Fibroblast of skin of right quadriceps (primary cell): ENCODE measurements at places on chromosomes 1 and 21.

- DNase-seq: peak; percentile 28
Observed at GRCh38 chr1:183480971-183481441, 8.7 kb downstream of the SMG7 start.

DNA sequence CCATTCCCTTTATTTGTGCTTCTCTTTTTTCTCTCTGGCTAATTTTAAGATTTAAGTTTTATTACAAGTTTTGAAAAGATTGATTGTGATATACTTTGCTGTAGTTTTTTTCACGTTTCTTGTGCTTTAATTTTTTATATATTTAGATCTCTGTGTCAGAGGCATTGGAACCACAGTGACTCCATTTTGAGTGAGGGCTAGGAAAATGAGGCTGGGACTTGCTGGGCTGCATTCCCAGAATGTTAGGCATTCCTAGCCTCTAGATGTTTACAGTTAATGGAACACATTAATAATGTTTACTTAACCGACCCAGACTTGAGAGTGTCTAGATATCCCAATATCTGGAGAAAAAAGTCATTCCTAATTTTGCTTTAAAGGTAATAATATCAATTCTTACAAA is 939.4 kb downstream of the BRINP3 start:
- DNase-seq: no peak

DNA sequence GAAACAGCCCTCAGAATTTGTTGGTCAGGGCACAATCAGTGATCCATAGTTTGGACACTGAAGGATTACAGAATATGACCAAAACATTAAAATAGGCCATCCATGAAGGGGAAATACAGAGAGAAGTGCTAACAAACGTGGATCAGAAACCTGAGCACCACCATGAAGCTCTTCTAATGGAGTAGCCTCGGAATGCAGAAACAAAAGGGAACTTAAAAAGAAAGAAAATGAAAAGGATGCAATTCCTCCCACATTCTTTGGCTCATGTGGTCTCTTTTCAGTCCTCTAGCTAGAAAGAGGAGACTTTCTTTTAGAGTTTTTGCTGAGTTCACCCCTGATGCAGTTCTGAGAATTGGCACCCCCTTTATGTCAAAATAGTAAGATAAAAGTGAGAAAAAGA is 989.8 kb upstream of the B3GALT2 start:
- no peak for DNase-seq

- peak; percentile 6 for DNase-seq
Observed at GRCh38 chr1:72281144-72281543, 1.2 kb downstream of the NEGR1 start.

DNA sequence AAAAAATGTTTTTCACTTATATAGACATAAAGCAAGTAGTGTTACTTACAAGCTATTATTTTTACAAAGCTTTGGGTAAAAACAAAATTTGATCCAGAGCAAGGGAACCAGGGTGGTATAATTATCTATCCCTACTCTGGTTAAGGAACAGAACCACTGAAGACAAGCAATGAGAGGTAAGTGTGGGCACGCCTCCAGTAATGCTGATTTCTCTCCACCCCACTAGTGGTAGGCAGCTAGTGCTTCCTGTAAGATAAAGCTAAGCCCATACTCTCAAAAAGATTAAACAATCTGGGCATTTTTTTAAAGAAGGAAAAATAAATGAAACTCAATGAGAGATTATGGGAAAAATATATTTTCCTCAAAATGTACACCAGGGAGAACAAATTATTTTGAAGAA is 22.1 kb downstream of the TFB2M start:
- no peak for DNase-seq

DNA sequence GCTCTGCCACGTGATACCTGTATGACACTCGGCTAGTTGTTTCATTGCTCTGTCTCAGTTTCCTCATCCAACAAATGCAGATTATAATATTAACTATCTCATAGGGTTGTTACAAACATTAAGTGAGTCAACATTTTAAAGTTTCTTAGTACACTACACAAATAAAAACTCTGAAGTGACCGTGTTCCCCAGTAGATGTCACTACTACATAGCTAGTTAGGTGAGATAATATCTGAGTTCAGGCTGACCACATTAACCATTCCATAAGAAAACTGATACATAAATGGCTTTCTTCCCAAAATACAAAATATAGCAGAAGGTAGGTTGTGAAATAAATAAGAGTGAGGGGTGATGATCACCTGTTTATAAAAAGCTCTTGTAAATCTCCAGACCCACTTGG is 214.1 kb downstream of the NUF2 start:
- DNase-seq: peak; percentile 49

DNA sequence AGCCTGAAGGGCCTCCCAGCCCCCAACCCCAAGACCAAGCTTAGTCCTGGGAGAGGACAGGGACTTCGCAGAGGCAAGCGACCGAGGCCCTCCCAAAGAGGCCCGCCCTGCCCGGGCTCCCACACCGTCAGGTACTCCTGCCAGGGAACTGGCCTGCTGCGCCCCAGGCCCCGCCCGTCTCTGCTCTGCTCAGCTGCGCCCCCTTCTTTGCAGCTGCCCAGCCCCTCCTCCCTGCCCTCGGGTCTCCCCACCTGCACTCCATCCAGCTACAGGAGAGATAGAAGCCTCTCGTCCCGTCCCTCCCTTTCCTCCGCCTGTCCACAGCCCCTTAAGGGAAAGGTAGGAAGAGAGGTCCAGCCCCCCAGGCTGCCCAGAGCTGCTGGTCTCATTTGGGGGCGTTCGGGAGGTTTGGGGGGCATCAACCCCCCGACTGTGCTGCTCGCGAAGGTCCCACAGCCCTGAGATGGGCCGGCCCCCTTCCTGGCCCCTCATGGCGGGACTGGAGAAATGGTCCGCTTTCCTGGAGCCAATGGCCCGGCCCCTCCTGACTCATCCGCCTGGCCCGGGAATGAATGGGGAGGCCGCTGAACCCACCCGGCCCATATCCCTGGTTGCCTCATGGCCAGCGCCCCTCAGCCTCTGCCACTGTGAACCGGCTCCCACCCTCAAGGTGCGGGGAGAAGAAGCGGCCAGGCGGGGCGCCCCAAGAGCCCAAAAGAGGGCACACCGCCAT is 21.9 kb upstream of the ARF1 start:
- no peak for DNase-seq

DNA sequence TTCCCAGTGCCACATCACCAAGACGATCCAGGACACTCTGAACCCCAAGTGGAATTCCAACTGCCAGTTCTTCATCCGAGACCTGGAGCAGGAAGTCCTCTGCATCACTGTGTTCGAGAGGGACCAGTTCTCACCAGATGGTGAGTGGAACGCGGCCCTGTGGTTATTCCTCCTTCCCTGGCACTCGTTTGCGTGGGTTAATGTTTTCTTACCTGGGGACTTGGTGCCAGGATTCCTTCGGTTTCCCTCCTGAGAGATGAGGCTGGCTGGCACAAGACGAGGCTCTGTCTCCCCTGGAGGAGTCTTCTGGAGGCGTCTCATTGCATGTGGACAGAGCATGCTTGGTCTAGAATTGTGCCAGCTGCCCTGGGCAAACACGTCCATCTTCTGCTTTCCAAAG is 29.3 kb downstream of the ATP5PO start:
- no peak for DNase-seq

DNA sequence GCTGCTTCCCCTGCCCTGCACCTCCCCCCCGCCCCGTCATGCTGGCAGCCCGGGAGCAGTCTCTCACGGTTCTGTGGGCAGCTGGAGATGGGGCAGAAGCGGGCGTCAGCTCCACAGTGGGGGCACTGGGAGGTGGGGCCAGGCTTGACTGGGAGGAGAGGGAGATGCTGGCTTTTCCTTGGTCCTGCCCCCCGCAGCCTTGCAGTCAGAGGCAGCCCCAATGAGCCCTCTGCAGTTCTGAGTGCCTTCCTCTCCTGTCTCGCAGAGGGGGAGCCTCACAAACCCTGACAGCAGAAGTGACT is 21.7 kb downstream of the ARHGEF10L start:
- no peak for DNase-seq

GRCh38 chr1:37424523-37424922 is 49.9 kb upstream of the ZC3H12A start:
- DNase-seq: no peak

DNA sequence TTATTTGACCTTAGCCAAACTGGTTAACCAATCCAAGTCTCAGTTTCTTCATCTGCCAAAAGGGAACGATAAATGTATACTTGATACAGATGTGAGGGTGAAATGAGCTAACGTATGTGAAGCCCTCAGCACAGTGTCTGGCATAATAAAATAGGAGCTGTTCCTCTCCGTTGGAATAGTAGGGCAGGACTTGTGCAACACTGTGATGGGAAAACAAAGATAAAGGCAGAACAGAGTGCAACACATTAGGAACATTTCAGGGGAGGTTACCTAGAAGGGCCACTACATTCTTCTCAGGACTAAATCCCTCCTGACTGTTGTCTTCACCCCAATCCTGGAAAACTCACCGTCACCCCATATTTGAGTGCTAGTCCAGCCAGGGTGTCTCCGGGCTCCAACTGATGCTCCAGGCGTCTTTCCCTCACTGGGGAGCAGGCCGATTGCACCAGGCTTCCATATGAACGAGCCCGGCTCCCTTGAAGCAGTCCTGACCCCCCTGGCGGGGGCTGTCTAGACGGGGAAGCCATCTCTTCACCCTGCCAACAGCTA is 896 bp downstream of the LYSMD1 start:
- DNase-seq: no peak

DNA sequence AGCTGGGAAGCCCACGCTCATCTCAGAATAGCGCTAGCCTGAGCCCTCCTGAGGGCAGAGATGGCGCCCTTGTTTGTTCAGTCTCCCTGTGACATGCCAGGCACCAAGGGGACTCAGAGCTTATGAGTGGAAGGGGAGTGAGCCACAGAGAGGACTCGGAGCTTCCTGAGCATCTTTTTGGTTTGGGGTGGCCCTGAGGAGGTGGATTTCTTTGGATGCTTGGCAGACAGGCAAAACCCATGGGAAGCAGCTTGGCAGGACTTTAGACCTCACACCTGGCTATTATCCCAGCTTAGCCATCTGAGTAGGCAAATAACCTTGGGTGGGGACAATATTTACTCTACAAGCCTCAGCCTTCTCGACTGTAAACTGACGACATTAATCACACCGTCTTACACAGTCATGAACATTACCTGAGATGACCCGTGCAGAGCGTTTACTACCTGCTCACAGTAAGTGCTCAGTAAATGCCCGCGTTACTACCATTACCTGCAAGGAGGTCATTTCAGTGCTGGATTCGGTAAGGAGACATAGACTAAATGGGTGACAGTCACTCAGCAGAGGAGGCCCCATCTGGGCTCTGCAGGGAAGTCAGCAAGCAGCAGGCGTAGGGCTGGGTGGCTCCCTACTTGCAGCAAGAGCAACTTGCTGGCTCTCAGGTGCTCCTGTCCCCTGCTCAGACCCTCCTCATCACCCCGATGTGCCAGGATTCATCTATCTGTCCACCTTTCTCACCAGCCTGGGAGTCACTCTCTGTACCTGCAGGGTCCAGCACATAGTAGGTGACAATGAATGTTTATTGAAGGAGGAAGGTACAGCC is 54.9 kb downstream of the KLHDC7A start:
- no peak for DNase-seq

- DNase-seq: peak; percentile 7
Observed at GRCh38 chr1:232667094-232667777, 37.3 kb upstream of the SIPA1L2 start.

- no peak for DNase-seq
Observed at GRCh38 chr1:42142894-42143675, 10.1 kb upstream of the GUCA2B start.

- no peak for DNase-seq
Observed at GRCh38 chr1:232037774-232038388, 411.3 kb downstream of the DISC1 start.

DNA sequence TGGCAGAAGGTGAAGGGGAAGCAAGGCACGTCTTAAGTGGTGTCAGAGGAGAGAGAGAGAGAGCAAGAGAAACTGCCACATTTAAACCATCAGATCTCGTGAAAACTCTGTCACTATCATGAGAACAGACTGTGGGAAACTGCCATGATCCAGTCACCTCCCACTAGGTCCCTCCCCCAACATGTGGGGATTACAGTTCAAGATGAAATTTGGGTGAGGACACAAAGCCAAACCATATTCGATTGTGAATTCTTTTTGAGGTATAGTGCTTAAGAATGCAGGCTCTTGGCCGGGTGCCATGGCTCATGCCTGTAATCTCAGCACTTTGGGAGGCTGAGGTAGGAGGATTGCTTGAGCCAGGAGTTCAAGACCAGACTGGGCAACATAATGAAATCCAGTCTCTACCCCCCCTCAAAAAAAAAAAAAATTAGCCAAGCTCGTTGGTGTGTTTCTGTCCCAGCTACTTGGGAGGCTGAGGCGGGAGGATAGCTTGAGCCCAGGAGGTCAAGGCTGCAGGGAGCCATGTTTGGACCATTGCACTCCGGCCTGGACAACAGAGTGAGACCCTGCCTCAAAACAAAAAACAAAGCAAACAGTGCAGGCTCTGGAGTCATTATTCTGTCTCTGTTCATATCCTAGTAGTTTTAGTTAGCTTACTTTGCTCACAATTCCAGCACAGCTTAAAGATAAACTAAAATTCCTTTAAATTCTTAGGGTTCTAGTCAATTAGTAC is 6.0 kb downstream of the ZCCHC17 start:
- peak; percentile 46 for DNase-seq

GRCh38 chr1:67429011-67429527 is 1.1 kb downstream of the SERBP1 start:
- no peak for DNase-seq

- DNase-seq: no peak
Observed at GRCh38 chr1:41558761-41559171, 74.3 kb upstream of the EDN2 start.

- no peak for DNase-seq
Observed at GRCh38 chr1:178579562-178579961, 66.7 kb downstream of the TEX35 start.

DNA sequence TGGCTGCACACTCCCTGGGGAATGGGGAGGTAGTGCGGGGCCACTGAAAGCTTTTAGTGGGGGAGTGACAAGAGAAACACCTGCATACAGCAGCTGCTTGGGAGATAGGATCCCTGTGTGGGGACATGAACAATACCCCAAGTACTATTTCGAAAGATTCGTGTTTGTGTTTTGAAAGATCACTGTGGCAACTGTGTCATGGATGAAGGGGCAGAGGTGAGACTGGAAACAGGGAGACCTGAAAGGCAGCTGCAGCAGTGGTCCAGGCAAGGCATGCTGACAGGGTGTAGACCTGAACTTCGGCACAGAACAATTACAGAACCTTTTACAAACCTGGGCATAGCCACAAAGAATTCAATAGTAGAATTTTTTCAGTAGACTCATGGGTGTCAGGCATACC is 32.9 kb downstream of the TENT5C start:
- DNase-seq: no peak

GRCh38 chr1:111825217-111825616 is 69.5 kb downstream of the DDX20 start:
- no peak for DNase-seq

- no peak for DNase-seq
Observed at GRCh38 chr21:24076179-24076578, 1531.1 kb downstream of the MRPL39 start.

GRCh38 chr1:50208315-50208714 is 99.6 kb downstream of the ELAVL4 start:
- no peak for DNase-seq

- DNase-seq: peak; percentile 92
Observed at GRCh38 chr1:186498695-186499389, 37.9 kb upstream of the PDC start.

GRCh38 chr1:224859651-224860050 is 69.8 kb upstream of the DNAH14 start:
- no peak for DNase-seq
